HFFc6 (cell line): ENCODE measurements at places on chromosomes 3 and 15. TPM values are rescaled to one million over a fixed set of nuclear protein-coding genes. Genes with fewer than 3 reads are reported as not detected.

TGM5 gene
- total RNA-seq, result not detected in 3 replicates

DNA sequence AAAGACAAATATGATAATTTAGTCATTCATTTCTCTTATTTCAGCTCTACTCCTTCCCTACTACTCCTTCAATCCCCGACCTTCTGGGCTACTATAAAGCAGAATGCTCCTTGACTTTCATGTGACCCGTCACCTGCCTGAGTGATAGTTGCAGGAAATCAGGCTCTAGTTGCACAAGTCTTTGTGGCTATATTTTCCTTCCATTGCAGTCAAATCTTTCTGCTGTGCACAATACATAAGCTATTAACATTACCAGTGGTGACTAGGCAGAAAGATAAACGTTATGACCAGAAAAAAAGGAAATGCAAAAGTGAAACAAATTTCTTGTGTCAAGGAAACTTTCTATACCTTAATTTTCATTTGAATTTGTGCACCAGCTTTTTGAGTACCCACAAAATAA, 2.3 kb downstream of the SUCNR1 start:
- DNase-seq, result no peak

GRCh38 chr3:171950373-171950772, 89.0 kb upstream of the FNDC3B start:
- peak; percentile 9 for DNase-seq

CHST13 gene
- not detected in 3 replicates for total RNA-seq

GRCh38 chr3:82122554-82123345, 361.3 kb upstream of the GBE1 start:
- no peak for DNase-seq

- no peak for DNase-seq
Measured at GRCh38 chr3:182869059-182869458, 75.8 kb downstream of the ATP11B start.

DNA sequence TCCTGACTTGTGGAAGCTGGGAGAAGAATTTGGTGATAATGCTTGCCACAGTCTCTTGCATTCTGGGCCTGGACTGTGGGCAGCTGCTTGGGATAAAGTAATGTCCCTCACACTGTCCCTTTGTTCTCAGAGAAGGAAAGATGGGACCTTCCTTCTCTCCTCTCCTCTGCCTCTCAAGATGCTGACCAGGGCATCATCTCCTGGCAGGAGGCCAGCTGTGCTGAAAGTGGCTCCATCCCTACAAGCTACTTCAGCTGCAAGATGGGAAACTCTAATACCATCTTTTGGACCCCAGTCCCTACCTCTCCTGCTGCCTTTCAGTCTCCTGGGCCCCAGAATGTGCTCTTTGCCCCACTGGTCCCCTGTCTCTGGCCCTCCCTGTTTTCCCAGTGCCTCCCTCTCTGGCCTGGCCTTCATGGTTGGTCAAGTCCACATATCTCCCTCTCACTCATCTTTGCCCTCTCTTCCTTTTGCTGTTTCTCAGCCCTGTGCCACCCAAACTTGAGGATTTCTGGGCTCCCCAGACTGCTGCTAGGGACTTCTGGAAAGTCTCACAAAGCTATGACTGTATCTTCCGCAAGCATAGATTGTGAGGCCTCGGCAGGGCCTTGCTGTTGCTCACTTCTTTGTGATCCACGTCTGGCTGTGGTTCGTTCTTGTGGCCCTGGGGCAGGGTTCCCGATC, 7.1 kb upstream of the SLC6A20 start:
- DNase-seq, result no peak

NR1I2 gene
- not detected in 3 replicates for total RNA-seq

GRCh38 chr3:99637016-99637367, 1.4 kb upstream of the COL8A1 start:
- no peak for DNase-seq

- no peak for DNase-seq
Measured at GRCh38 chr3:69750549-69750948, 11.3 kb downstream of the MITF start.

GRCh38 chr3:101687142-101687931, 819 bp upstream of the RPL24 start:
- no peak for DNase-seq

GRCh38 chr3:125123451-125124305, 67.9 kb upstream of the HEG1 start:
- peak; percentile 75 for DNase-seq

APOD gene
- 0.27 to 0.35 TPM in 2 of 3 replicates, not detected in the other for total RNA-seq

GRCh38 chr3:114418107-114418506, 124.3 kb downstream of the TIGIT start:
- peak; percentile 37 for DNase-seq

DNA sequence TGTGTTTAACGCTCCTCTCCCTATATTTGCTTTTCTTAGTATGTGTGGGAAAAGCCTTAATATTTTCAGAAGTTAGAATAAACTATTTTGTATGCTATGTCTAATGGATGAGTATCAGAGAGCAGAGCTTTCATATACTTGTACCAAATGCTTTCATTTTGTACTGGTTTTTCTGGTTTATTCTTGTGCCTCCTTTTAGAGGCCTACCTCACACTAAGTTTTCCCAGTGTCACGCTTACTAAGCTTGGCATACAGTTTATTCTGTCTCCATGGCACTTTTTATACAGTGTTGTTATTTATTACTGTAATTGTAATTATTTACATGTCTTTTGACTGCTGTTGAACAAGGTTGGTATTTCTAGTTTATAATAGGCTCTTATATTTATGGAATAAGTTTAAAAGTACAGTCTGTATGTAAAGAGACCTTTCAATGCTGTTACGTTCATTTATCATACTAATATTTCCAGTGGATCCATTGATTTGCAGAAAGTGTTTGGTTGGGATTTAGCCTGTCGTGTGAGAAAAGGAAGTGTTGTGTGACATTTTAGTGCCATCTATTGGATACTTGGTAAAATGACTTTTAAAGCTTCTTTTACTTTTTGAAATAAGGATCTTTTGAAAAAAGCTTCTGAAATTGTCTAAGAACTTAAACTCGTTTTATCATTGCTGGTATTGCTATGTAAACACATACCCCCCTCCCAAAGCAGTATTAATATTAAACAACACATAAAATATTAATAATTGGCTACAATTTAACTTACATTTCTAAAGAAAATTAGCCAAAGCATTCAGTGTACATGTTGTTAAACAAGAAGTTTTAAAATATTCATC, 5.2 kb upstream of the EBLN2 start:
- peak; percentile 42 for DNase-seq

- DNase-seq, result no peak
Measured at GRCh38 chr15:81747026-81747425, 298.8 kb downstream of the MEX3B start.

PRKAR2A gene
- total RNA-seq, result 57.9 to 69.7 TPM (median 67.3 TPM) in 3 replicates

DNA sequence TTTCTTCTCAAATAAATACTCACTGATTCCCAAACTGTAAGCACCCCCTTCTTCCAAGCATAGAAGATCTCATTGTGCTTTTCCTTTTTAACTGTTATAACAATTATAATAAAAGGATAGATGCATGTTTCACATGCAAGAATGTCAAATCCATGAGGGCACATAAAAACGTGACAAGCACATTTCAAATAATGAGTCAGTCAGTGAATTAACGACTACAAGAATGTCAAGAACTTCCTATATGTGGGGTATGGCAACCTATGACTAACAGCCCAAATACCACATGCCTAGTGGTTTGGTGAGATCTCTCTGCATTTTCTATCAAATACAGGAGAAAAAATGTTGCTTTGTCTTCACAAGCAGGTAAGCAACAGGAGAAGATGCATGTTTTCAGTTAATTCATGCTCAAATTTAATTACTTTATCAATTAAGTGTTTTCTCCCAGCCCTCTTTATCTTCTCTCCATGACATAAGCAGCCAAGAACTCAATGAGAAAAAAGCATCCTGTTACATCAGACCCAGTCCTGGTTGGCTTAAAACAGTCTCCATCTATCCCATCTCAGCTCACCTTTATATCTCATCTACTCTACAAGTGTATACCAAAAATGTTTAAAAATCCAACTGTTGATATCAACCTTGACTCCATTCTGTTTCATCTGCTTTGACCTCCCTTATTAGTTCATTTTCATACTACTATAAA, 181.5 kb upstream of the LMCD1 start:
- DNase-seq, result peak; percentile 75

ABTB1 gene
- 12.5 to 15.0 TPM (median 14.0 TPM) in 3 replicates for total RNA-seq

CHRM5 gene
- total RNA-seq, result not detected in 3 replicates

C3orf80 gene
- 0.26 to 0.56 TPM (median 0.51 TPM) in 3 replicates for total RNA-seq

GRAMD1C gene
- 5.8 to 7.3 TPM (median 6.5 TPM) in 3 replicates for total RNA-seq

GRCh38 chr3:124248471-124249028, 256.6 kb upstream of the ROPN1 start:
- peak; percentile 80 for DNase-seq

MESP2 gene
- total RNA-seq, result 0.21 to 0.23 TPM in 2 of 3 replicates, not detected in the other

DNA sequence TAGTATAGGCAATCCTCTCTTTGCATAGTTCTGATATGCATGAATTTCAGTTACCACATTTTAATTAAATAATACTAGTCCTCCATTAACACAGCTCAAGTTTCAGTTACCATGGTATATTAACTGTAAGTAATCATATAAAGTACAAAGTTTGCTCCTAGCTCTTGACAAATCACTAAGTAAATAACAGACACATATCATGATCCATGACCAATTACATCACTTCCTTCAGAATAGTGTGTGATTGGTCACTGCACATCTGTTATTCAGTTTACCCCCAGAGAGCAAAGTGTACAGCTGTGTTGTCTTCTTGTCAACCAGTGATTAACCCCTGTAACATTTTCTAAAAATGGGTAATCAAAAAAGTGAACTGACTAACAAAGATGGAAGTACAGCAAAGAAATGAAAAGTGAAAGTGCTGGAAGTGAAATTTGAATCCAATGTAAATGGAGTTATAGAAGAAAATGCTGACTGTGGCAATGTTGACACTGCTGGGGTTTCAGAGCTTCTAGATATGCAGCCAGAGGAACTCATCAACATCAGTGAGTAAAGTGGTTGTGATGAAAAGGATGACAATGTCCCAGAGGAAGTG, 30.2 kb upstream of the LEKR1 start:
- DNase-seq, result no peak

PGBD4 gene
- total RNA-seq, result 1.6 to 2.6 TPM (median 2.3 TPM) in 3 replicates

DNA sequence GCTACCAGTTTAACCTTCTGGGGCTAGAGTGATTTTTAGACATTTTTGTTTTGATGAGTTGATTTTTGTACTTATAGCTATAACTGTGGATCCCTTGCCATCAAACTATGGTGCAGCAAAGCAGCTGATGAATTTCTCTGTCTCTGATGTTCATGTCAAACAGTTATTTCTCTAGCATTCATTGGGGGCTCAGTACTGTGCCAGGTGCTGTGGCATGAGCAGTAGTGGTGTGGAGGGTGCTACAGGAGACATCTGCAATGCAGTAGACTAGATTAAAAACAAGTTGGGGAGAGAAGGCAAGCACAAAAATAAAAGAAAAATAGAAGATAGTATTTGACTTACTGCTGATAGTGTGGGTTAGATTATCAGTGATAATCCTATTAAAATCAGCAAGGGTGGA, 95.3 kb downstream of the AKAP13 start:
- DNase-seq, result no peak

DNA sequence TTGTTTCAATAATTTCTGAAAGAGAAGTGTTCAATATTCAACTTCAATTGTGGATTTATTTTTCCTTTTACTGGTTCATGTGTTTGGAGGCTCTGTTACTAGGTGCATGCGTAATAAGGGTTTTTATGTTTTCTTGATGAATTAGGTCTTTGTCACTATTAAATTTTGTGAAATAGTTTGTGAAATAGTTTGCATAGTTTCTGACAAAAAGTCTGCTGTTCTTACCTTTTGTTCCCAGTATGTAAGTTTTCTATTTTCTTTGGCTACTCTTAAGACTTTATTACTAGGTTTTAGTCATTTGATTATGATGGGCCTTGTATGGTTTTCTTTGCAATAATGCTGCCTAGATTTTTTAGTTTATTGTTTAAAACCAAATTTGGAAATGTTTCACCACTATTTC, 38.0 kb downstream of the MEF2A start:
- DNase-seq, result no peak

GRCh38 chr15:77168616-77169015, 97.7 kb upstream of the TSPAN3 start:
- DNase-seq, result no peak

XXYLT1 gene
- total RNA-seq, result 17.6 to 21.2 TPM (median 20.9 TPM) in 3 replicates

GTF2A2 gene
- total RNA-seq, result 176 and 183 TPM in 2 replicates

DNA sequence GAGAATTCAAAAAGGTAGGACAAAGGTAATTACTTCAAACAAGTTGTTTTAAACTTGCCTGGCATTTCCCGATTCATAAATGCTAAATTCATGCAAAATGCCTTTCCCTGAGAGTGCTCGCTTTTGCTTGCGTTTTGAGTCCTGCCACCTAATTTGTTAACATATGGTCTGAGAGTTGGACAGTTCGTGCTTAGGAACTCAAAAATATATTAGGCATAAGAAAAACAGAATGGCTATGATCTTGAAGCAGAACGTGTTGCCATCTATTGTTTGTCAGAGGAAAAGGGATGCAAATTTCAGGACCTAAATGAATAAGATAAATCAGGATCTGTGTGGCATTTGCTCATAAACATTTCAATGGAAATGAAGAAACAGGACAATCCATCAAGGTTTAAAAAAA, 195.8 kb downstream of the ZMAT3 start:
- no peak for DNase-seq

DNA sequence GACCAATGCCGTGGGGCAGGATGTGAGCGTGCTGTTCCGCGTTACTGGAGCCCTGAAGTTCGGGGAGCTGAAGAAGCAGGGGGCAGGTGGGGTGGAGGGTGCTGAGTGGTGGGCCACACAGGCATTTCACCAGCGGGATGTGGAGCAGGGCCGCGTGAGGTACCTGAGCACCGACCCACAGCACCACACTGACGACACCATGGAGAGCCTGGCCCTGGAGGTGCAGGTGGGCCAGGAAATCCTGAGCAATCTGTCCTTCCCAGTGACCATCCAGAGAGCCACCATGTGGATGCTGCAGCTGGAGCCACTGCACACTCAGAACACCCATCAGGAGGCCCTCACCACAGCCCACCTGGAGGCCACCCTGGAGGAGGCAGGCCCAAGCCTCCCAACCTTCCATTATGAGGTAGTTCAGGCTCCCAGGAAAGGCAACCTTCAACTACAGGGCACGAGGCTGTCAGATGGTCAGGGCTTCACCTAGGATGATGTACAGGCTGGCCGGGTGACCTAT, 179.6 kb downstream of the TBC1D2B start:
- no peak for DNase-seq

DNA sequence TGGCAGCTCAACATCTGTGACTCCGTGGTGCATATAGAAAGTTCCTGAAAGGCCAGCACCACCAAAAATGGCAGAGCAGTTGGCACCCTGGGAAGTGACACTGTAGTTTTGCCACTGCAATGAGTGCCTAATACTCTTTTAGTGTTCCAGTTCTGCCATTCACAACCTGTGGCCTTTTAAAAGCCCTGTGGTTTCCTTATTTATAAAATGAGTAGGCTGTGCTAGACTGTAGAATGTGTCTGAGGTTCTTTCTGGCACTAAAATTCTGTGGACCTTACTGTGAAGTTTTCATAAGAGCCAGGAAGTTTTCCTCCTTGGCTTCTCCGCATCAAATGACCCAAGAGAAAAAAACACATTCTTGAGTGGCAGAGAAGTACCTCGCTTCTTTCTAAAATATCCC, 74.1 kb downstream of the MME start:
- no peak for DNase-seq
